ENCODE measurements at places on chromosomes 4 and X.

GRCh38 chrX:77622233-77622632 is 163.8 kb downstream of the ATRX start:
- no peak for DNase-seq

- no peak for DNase-seq
These were observed 6.5 kb downstream of the NEUROG2 start for GRCh38 chr4:112509243-112510141.

DNA sequence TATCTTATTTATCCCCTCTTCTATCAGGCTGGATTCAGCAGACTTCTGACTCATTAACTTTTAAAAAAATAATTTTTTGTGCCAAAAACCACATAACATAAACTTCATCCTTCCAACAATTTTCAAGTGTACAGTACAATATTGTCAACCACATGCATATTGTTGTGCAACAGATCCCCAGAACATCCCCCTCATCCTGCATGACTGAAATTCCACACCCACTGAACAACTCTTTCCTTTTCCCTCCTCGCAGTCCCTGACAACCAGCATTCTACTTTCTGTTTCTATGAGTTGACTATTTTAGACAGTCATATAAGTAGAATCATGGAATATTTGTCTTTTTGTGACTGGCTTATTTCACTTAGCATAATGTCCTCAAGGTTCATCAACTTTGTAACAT is 2.2 kb upstream of the MID2 start:
- no peak for DNase-seq

GRCh38 chrX:39852491-39852890 is 245.3 kb downstream of the BCOR start:
- DNase-seq = no peak

- DNase-seq = no peak
These were observed 623.6 kb downstream of the STIM2 start for GRCh38 chr4:27484216-27484615.

DNA sequence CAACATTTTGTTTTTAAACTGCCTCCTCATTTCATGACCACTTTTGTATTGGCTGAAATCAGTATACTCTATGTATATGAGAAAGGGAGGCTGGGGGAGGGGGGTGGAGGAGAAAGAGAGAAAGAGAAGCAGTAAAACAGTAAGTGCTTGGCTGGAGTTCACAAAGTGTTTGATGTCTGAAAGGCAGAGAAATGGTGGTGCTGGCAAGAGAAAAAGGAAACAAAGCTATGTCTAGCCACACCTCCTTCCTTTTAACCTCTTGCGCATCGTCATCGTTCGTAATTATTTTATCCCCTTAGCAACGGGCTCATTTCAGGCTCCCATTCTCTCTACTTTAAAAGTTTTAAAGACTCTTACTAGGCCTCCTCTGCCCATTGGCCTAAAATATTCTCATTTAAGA is 25.6 kb downstream of the RPA4 start:
- DNase-seq = no peak

DNA sequence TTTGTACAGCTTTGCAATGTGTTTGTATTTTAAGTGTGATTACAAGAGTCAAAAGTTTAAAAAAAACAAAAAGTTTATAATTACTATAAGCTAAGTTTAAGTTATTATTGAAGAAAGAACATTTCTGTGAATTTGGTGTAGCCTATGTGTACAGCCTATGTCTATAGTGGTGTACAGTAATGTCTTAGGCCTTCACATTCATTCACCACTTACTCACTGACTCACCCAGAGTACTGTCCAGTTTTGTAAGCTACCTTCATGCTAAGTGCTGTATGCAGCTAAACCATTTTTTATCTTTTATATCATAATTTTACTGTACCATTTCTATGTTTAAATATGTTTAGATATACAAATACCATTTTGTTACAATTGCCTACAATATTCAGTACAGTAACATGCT is 182.3 kb downstream of the RPA4 start:
- no peak for DNase-seq

- no peak for DNase-seq
These were observed 13.7 kb downstream of the ADH6 start for GRCh38 chr4:99205153-99205979.

GRCh38 chr4:97305351-97305750 is 837.9 kb downstream of the STPG2 start:
- DNase-seq = no peak

DNA sequence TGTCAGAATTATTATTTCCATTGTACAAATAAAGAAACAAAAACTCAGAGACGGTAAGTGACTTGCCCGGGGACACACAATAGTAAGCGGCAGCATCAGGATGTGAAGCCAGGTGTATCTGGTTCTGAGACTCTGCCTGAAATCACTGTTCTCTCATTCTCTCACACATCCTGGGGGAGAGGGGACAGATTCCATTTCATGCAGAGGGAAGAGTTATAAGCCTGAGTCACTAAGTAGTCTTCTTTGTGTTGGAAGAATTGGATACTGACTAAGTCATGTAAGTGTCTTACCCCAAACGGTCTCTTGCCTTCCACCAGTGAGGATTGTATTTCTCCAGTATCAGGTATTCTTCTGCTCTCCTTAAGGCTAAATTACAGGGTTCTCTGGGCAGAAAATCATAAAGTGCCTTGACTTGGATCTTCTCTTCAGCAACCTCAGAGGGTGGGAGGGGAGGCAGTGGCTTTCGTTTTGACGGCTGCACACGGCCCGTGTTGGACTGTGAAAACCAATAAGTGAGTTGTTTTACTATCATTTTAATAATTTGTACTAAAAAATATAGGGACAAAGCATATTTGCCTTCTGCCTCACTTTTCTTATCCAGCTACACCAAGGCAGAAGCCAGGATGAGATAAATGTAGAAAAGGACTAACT is 21.9 kb downstream of the TXK start:
- no peak for DNase-seq

- no peak for DNase-seq
These were observed 545.5 kb upstream of the HTR2C start for GRCh38 chrX:114038358-114038757.

GRCh38 chr4:81494031-81494431 is 22.3 kb upstream of the RASGEF1B start:
- no peak for DNase-seq

GRCh38 chrX:72358313-72358712 is 52.6 kb upstream of the CITED1 start:
- no peak for DNase-seq

GRCh38 chr4:22695917-22696316 is 3.2 kb downstream of the GBA3 start:
- no peak for DNase-seq
